T-helper 1 cell (primary cell): ENCODE measurements at places on chromosomes 5 and 9.

DNA sequence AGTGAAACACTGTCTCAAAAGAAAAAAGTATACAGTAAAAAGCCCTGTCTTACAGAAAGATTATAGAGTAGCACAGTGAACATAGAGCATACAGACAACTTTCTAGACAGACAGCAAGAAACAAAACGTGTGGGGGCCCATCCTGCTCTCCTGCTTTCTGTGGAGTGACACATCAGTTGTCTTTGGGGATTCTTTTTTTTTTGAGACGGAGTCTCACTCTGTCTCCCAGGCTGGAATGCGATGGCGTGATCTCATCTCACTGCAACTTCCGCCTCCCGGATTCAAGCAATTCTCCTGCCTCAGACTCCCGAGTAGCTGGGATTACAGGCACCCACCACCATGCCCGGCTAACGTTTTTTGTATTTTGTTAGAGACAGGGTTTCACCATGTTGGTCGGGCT lies 14.9 kb downstream of the CDHR2 start:
- DNase-seq: no peak

GRCh38 chr5:1737790-1738405 lies 61.7 kb downstream of the MRPL36 start:
- peak; percentile 47 for DNase-seq

- DNase-seq: no peak
These were observed 262.9 kb downstream of the SEMA5A start for GRCh38 chr5:9283021-9283420.

GRCh38 chr5:157611571-157612476 lies 36.2 kb upstream of the ADAM19 start:
- DNase-seq: no peak

DNA sequence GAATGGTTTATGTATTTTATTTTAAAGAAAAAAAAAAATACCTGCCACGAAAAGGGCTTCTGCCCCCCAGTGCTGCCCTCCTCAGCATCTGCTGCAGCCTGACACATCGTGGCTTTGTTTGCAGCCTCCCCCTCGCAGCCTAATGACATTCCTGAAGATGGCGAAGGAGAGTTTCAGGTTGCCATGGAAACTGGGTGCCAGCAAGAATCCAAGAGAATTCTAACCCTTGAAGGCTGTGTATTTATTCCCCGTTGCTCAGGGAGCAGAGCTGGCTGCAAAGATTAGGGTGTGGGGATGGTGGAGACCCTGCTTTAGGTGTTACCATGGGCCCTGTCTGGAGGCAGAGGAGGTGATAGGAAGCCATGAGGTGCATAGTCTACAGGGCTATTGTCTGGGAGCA lies 126.6 kb downstream of the NSG2 start:
- no peak for DNase-seq

DNA sequence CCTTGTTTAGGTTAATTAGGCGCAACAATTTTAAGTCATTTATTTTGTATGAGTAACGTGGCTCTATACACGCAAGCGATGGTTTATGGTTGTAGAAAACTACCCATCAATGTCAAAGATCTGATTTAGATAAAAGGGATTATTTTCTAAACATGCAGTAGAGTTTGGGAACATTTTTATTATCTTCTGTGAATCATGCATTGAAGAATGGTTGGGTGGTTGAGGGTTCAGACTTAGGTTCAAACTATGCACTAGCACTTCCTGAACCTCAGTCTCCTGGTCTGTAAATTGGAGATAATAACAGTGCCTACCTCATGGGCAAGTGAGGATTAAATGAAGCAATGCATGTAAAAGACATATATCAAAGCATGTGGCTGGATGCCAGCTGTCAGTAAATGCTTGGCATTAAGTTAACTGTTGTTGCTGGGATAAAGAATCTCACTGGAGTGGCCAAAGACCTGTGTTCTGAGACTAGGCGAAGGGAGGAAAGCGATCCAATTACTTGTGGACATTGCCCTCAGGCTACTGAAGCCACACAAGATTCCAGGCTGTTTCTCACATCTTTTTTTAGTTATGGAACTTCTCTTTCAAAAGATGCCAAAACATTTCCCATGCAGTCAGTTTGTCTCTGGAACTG lies 1.1 kb upstream of the OTULINL start:
- no peak for DNase-seq
